ENCODE measurements at places on chromosomes 13 and 19. TPM values are rescaled to one million over a fixed set of nuclear protein-coding genes. Genes with fewer than 3 reads are reported as not detected.
A peak's percentile ranks its signal among the peaks of the same experiment; 100 is the strongest.

Gene ANGPTL8
- not detected for total RNA-seq

- no peak overlapping the region for H3K27ac ChIP-seq
- no peaks in the 10 kb centered on the region for H3K36me3 ChIP-seq
- no peak for DNase-seq
- H3K27me3 ChIP-seq = no peaks in the 10 kb centered on the region
Measured at GRCh38 chr19:56725829-56726424, 54.4 kb upstream of the ZNF835 start.

- peak; percentile 63 for DNase-seq
- H3K4me3 ChIP-seq = peak within 1 kb of the TSS; percentile 56
- peaks cover 24% of the 10 kb centered on the region for H3K4me1 ChIP-seq
- no peaks in the 10 kb centered on the region for H3K36me3 ChIP-seq
- peak within 1 kb of the TSS; percentile 91 for H3K27ac ChIP-seq
Measured at GRCh38 chr19:17405250-17406045, at the start of gene BST2. TSS of gene BST2 (minus strand) at chr19:17405630. CDS start at chr19:17405575, 55 bp downstream.

DNA sequence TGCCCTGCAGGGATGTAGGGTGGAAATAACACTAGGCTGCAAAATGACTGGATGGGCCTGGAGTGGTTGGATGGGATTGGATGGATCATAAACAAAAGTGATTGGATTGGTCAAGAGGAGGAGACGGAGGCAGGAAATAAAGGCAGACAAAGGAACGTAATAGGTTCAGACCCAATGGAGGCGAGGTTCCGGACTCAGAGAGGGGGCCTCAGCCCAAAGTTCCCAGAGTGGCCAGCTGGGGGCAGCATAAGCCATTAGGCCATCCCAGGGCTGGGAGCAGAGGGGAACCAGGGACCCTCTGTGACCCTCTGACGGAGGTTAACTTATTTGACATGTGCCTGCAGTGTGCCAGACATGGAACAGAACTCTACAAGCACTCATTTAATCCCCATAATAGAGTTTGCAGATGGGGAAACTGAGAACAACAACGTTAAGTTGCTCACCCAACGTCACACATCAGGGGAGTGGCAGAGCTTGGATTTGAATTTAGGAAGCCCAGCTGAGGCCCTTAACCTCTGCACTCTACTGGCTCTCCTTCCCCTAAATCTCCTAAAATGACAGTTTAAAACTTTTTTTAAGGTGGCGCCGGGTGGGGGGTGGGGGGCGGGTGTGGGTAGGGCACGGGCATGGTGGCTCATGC, 15.3 kb upstream of the MAP1S start:
- DNase-seq = peak; percentile 85
- H3K27me3 ChIP-seq = no peaks in the 10 kb centered on the region
- no peak overlapping the region for H3K27ac ChIP-seq

Gene GJB2
- 19.4 TPM for total RNA-seq

Gene OR7A17
- not detected for total RNA-seq

GRCh38 chr19:36051236-36051635, 2.8 kb downstream of the THAP8 start:
- H3K4me1 ChIP-seq = peaks cover 4% of the 10 kb centered on the region
- no peaks in the 10 kb centered on the region for H3K27me3 ChIP-seq
- H3K27ac ChIP-seq = no peak overlapping the region
- H3K36me3 ChIP-seq = no peaks in the 10 kb centered on the region

Gene TNNI3
- not detected for total RNA-seq

Gene ZNF468
- total RNA-seq = 18.6 TPM

DNA sequence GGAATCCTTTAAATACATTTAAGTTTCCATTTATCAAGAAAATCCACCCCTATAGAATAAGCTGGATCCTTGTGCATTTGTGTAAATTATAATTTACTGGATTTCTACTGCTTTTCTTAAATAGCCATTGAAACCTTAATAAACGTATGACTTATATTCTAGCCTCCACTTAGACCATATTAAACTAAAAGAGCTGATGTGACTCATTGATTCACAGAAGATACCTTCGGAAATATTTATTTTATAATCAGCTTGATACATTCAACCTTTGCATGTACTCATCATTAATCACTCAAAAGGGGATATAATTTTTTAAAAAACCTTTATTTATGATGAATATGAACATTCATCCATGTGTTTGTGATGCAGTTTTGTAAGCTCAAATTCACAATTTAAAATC, 136.3 kb downstream of the SPRY2 start:
- no peaks in the 10 kb centered on the region for H3K4me1 ChIP-seq
- DNase-seq = no peak
- H3K27me3 ChIP-seq = no peaks in the 10 kb centered on the region
- H3K27ac ChIP-seq = no peak overlapping the region
- H3K36me3 ChIP-seq = no peaks in the 10 kb centered on the region

GRCh38 chr19:36101550-36102327, 9.2 kb upstream of the OVOL3 start:
- no peaks in the 10 kb centered on the region for H3K36me3 ChIP-seq
- no peak for DNase-seq
- H3K27ac ChIP-seq = no peak overlapping the region
- H3K4me1 ChIP-seq = no peaks in the 10 kb centered on the region

Gene ZNF221
- 3.2 TPM for total RNA-seq

DNA sequence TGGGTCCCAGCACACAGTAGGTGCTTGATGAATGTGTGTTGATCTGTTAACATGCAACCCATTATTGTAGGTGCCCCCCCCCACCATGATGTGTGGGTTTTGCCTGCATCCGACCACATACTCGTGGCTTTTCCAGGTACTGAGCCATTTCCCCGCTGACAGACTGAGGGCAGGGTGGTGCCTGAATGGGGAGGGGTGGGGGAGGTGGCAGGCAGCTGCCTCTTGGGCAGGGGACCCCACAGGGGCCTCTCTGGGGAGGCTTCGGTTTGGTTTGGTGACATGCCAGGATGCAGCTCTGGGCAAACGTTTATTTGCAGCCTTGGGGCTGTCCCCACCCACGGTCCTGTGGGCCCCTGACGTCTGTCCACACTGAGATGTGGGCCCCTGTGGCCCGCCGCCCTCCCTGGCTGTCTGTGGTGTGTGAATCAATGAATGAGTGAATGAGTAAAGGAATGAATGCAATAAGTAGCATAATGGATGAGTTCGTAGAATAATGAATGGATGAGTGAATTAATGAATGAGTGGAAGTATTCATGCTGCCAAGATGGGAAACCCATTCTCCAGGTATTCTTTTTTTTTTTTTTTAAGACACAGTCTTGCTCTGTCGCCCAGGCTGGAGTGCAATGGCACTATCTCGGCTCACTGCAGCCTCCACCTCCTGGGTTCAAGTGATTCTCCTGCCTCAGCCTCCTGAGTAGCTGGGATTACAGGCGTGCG, 9.0 kb upstream of the JUND start:
- H3K36me3 ChIP-seq = no peaks in the 10 kb centered on the region
- H3K4me1 ChIP-seq = peaks cover 4% of the 10 kb centered on the region
